ENCODE measurements at places on chromosomes 6 and 20.

GRCh38 chr6:3838992-3839867, 9.9 kb upstream of the FAM50B start:
- DNase-seq: no peak

GRCh38 chr20:57785720-57786119, 75.9 kb upstream of the PMEPA1 start:
- DNase-seq: no peak

GRCh38 chr6:55069132-55069781, 105.1 kb upstream of the HCRTR2 start:
- DNase-seq: no peak

GRCh38 chr20:50353289-50353961, 156.8 kb upstream of the PTPN1 start:
- DNase-seq: no peak

- no peak for DNase-seq
Observed at GRCh38 chr20:5973971-5974370, 23.5 kb downstream of the MCM8 start.

DNA sequence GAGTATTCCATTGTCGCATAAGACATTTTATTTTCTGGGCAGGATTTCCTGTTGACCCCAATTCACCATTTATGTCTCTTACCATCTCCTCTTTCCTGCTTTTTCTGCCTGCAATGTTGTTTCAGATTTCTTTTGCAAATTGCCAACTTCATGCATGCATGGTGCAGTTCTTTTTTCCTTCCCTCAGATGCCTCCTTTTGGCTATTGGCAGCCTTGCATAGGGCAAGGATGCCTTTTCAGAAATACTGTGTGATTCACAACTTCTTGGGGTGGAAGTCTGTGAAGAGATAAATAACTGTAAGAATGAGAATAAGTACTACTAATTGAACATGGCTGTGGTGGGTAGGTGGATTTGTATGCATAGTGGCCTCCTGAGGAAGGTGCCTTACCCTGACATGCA, 116.7 kb downstream of the SOX4 start:
- DNase-seq: no peak

GRCh38 chr20:54221353-54221752, 13.5 kb downstream of the PFDN4 start:
- peak; percentile 8 for DNase-seq

GRCh38 chr20:30175681-30176080, 1081.8 kb upstream of the DEFB115 start:
- DNase-seq: no peak

DNA sequence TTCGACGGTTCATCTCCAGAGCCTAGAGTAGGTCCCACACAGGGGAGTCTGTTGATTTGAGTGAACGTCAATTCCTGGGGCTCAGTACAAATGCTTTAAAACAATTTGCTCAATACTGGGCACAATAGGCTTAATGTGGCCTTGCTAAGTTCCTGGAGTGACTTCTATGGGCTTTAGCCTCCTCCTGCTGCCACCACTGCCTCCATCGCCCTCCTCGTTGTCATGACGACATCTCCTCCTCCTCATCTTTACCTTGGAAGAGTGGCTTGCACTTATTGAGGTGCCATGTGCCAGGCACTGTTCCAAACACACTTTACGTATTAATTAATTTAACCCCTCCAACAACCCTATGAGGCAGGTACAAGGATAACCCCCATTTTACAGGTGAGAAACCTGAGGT, 11.8 kb upstream of the ZMYND8 start:
- no peak for DNase-seq

GRCh38 chr6:135423649-135424128, 73.9 kb downstream of the AHI1 start:
- DNase-seq: peak; percentile 18

DNA sequence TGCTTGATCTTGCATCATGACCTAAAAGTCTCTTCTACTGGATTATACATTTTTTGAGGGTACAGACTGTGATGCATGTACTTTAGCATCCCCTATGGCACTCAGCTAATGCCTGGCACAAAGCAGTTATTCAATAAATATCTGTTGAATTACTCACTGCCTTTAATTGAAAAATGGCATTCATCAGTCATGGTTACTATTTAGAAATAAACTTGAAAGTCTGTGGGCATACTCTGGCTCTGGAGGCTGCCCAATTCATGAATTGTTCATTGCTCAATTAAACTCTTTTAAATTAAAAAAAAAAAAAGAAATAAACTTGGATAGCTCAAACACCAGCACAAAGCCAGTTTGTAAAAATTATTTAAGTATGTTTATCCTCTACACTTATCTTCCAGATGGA, 40.0 kb downstream of the HEBP2 start:
- DNase-seq: no peak

DNA sequence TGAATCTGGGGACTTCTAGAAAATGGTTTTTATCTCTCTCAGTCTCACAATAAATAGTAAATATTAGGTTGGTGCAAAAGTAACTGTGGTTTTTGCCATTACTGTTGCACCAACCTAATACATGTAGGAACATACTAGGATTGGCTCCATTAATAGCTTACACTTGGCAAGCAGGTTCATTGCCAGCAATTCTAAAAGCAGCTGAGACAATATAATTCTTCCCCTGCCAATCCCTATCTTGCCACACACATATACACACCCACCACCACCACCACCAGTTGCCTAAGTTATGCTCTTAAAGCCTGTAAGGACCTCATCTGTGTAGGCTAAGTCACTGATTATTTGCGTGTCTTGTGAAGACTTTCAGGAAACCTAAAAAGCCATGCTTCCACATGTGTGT, 145.1 kb downstream of the KIF16B start:
- DNase-seq: no peak

GRCh38 chr6:164870164-164870563, 439.2 kb downstream of the C6orf118 start:
- DNase-seq: no peak

GRCh38 chr20:17479063-17479657, 52.0 kb downstream of the BFSP1 start:
- DNase-seq: no peak

DNA sequence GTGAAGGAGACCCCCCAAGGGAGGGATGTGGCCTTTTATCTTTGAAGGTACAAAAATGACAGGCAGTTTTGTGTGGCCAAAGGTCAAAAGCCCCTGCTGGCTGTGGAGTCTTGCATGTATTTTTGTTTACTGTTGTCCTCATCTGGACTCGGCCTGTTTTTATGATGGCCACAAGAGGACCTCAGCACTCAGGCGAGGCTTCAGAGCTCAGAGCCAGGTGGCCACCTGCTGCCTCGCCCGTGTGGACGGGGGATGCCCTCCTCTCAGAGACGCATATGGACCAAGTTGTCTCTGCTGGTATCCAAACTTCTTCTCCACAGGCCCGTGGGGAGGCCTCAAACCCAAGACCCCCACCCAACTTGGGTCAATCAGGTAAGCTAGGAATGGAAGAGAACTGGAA, 118.2 kb downstream of the DACT2 start:
- no peak for DNase-seq

GRCh38 chr6:168119539-168119938, 40.5 kb upstream of the FRMD1 start:
- no peak for DNase-seq

- no peak for DNase-seq
Observed at GRCh38 chr6:83978324-83978734, 55.2 kb upstream of the MRAP2 start.

GRCh38 chr6:160270347-160270746, 11.7 kb upstream of the SLC22A2 start:
- DNase-seq: no peak

- DNase-seq: no peak
Observed at GRCh38 chr20:833121-833449, 430 bp upstream of the FAM110A start.

- DNase-seq: no peak
Observed at GRCh38 chr20:39233755-39234154, 271.6 kb downstream of the DHX35 start.

- no peak for DNase-seq
Observed at GRCh38 chr20:11970243-11970836, 52.6 kb downstream of the BTBD3 start.

GRCh38 chr6:90477366-90477765, 109.5 kb downstream of the MAP3K7 start:
- no peak for DNase-seq

- peak; percentile 75 for DNase-seq
Observed at GRCh38 chr6:42104095-42104803, 38.2 kb downstream of the C6orf132 start.
